Ammon's horn (tissue), 1 donor: ENCODE measurements at places on chromosomes 7 and 10.

DNA sequence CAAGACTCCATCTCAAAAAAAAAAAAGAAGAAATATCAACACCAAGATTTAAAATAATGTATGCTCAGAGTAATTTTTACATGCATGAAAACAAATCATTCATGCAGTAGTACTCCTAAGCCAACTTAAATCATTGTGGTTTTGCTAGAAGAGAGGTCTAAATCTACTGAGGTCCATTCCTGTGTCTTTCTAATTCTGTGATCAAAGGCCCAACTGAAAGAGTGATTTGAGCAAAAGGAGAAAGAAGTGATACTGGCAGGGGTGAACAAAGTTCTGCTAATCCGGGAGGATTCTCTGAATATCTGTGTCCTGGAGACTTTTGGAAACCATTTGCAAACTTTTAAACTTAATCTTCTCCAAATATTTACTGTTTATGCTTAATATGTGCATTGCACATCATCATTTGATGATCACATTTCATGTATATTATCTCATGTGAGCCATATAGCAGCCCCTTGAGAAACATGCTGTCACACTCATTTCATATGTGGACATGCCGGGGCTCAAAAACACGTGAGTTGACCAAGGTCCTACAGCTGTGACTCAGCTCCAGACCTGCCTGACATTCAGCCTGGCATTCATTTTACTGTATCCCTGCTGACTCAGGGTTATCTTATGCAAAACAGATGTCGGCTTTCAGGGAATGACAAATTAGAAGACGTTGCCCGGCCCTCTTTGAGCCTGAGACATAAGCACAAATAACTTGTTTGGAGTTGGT is 76.4 kb downstream of the FAM107B start:
- no peak for DNase-seq

DNA sequence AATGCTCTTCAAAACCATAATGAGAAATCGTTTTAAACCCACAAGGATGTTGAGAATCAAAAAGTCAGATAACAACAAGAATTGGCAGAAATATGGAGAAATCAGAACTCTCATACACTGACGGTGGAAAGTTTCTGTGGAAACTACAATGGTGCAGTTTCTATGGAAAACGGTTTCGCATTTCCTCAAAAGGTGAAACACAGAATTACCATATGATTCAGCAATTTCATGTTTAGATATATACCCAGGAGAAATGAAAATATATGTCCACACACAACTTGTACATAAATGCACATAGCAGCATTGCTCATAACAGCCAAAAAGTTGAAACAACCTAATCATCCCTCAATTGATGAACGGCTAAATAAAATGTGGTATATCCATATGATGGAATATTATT is 218.2 kb downstream of the ARL4A start:
- no peak for DNase-seq

GRCh38 chr10:23351926-23352519 is 7.4 kb upstream of the C10orf67 start:
- no peak for DNase-seq

DNA sequence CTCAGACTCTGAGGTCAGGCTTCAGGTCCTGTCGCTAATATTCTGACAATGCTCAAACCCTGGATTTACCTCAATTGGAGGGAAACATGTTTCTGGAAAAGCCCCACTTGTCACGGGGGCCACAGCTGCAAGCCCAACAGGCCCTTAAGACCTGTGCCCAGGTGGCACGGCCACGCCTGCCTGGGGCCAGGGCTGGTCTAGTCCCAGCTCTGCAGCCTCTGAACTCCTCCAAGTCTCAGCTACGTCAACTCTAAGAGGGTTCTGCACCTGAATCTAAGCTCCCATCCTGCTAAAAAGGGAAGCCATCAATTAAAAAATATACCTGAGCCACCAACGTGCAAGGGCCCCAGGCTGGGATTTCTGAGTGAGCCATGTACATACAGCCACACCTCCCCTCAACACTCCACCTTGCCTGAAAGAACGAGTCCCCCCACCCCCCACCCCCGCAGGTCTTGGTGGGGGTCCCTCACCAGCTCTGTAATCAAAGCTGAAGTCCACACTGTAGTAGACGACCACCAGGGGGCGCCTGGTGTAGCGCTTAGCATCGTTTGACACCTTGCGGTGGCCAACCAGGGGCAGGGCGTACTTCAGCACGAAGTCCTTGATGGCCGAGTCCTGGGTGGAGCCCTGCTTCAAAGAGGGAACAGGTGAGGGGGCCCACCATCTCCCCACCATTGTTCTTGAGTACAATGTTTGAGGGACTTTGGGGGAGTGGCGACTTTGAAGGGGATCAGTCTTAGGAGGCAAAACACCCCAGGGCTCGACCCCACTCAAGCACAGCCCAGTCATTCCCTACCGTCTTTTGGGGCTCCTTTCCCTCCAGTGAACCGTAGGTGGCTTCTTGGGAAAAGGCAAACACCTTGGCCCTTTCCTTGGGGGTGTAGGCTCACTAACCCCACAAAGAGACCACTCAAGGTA is 22.6 kb downstream of the PDIA4 start:
- peak; percentile 78 for DNase-seq

DNA sequence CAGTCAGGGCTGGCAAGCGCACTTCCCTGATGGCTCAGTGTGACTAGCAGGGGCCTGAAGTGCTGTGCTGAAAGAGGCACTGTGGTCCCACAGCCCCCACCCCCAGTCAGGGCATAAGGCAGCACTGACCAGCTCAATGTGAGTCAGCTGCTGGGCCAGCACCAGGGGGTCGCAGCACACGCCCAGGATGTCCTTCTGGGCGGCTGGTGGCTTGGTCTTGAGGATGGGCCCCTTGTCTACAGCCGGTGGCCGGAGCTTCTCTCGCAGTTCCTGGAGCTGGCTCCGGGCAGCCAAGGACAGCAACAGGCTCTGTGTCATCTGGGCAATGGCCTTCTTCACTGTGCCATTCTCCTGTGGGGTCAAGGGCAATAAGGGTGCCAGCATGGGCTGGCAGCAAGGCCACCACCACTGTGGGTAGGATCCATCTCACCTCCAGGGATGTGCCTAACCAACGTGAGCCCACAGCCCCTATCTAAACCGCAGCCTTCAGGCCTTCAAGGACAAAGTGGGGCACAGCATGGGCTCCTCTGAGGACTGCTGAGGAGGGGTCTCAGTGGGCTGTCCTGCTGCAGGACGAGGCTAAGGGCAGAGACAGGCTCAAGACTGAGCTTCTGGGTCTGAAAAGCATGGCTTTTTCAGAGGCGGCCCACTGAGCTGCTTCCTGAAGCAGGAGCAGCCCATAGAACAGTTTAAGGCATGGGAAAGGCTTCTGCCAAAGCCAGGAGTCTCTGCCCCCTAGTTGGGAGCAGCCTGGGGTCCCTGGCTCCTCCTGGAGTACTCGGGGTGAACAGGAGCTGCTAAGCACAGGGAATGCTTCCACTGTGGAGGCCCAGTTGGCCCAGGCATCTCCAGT is 62.5 kb downstream of the CSGALNACT2 start:
- DNase-seq: no peak

GRCh38 chr10:112580267-112580666 is 133.3 kb downstream of the VTI1A start:
- DNase-seq: no peak

GRCh38 chr7:22295402-22296264 is 61.3 kb downstream of the RAPGEF5 start:
- DNase-seq: peak; percentile 59

DNA sequence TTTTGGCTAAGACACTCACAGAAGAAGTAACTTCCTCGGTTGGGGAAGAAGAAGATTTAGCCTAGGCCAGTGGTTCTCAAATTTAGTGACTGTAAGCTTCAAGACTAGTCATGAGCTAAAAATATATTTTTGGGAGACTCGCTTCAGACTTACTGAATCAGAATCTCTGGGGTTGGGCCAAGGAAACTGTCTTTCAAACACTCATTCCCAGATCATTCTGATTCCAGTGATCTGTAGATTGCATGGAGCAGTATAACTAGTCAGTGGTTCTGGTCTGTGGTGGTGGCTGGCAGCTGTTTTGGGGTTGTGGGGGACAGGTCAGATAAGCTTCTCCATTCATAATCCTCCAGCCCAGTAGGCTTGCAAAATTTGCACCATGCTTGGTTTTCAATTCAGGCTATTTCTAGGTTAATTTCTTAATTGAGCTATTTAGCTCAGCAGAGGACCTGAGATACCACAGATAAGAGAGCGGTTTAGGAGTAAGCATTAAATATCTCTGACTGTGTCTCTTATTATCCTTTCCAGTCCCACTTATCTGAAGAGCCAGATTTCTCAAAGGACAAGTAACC is 3.8 kb upstream of the KAT6B start:
- DNase-seq: no peak

DNA sequence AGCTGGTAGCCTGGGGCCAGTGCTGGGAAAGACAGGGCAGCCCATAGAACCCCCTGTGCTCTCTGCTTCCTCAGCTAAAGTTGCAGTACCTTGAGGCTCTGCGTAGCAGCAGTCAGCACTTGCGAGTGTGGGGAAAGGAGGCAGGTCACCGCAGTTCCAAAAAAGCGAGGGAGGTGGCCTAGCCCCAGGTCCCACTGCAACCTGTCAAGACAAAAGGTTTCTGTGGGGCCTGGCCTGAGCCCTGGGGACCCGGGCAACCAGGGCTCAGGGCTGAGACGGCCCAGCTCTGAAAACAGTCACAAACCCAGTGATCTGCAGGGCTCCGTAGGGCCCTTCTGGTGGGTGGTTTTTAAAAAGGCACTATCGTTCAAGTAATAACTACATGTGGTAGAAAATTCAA is 19.5 kb downstream of the RRP12 start:
- DNase-seq: no peak

- DNase-seq: no peak
Observed at GRCh38 chr10:119691726-119692125, 34.1 kb upstream of the INPP5F start.

- no peak for DNase-seq
Observed at GRCh38 chr7:6652446-6653011, 15.4 kb downstream of the ZNF316 start.

DNA sequence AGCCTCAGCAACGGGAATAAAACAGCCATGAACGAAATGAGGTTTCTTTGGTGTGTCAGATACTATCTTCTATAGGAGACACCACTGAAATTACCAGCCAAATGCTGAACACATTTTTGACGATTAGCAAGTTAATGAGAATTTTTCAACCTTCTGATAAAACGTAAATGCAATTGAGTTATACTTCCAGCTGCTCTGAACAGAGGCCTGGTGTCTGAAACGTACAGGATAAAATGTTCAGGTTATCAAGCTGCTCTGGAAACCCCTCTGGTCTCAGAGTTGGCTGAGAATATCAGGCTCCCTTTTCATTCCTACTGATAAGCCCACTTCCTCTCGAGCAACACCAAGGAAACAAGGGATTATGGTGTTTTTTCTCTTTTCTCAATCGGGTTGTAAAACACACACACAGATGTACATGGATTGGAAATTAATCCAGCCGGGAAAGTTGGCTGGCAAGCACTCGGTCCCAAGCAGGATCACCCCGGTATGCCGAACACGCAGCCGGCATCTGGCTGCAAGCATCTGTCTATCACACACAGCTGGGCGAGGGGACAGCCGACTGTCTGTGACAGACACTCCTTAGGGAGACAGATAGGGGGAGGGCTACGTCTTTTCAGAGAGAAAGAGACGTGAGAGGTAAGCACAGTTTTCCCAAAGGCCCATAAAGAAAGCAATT is 171.8 kb downstream of the PRKAG2 start:
- DNase-seq: no peak

DNA sequence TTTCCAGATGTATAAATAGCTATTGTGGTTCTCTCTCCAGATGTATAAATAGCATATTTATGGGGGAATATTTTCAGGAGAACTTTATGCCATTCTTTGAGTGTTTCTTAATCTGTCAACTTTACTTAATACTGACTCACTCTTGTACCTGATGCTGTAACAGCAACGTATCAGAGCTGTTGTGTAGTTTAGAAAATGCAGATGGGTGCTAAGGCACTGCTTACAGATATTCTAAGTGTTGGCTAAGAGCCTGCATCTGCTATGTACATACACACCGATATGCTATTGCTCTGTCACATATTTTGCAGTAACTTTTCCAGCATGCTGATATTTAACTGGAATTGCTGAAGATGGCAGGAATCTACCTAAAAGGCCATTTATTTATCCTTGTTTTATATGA is 71.9 kb downstream of the WDR37 start:
- no peak for DNase-seq

GRCh38 chr7:137462074-137462715 is 118.7 kb upstream of the PTN start:
- no peak for DNase-seq

DNA sequence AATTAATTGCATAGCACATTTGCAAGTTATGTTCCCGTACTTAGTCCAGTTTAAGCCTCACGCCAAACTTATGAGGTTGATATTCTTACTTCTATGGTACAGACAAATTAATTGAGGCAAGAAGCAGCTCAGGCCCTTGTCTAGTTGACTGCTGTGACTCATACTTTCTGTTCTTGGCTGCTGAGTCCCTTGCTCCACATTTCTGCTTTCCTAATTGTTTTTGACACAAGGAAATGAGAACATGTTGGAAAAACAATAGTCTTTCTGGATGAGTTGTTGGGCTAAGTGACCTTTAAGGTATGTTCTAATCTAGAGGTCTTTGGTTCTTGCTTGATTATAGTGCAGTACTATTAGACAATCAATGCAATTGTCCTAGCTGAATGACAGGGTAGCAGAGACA is 331.8 kb downstream of the NRG3 start:
- DNase-seq: peak; percentile 16

DNA sequence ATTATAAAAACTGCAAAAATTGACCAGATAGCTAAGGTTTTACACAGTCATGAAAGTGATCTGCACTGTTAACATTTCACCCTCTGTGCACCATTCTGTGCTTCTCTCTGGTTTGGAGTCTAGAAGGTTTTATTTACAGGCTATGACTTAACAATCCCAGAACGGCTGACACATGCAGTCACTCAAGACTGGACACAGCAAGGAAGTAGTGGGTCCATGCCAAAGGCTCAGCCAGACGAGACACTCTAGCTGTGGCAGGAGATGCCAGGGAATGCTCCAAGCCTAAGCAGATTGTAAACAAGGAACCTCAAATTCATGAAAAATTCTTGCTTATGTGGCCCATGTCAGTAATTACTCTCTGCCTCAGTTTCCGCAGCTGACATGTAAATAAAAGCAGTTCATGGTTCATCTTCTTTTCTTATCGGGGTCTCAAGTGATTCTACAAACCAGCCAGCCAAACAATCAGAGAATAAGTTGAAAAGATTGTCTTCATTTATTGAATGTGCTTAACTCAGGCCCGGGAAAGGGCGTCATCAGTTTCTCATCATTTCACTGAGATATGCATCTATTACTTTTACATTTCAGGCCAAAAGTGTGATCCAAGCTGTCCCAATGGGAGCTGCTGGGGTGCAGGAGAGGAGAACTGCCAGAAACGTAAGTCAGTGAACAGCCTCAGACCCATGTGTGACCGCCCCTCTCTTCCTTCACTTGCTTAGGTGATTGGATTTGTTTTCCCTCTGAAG is 132.1 kb downstream of the EGFR start:
- DNase-seq: no peak

GRCh38 chr10:125548878-125549277 is 134.1 kb downstream of the TEX36 start:
- DNase-seq: no peak

DNA sequence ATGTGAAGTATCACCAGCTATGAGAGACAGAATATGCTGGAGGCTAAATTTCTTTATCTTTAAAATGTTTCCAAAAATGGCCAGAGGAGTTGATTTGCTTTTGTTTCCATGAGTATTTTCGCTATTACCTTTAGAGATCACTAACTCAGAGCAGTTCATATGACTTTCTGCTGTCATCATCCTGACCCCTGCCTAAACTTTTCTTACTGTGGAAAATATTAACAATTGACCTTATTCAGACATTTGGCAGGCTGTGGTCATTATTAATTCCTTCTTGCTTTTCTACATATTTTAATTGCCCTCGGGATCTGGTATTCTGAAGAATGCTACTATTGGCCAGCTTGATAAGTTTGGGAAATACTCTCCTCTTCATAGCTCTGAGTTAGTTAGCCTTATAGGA is 156.5 kb downstream of the EXOC4 start:
- DNase-seq: no peak
